ENCODE measurements at places on chromosomes 1 and 21. TPM values are rescaled to one million over a fixed set of nuclear protein-coding genes. Genes with fewer than 3 reads are reported as not detected.

DNA sequence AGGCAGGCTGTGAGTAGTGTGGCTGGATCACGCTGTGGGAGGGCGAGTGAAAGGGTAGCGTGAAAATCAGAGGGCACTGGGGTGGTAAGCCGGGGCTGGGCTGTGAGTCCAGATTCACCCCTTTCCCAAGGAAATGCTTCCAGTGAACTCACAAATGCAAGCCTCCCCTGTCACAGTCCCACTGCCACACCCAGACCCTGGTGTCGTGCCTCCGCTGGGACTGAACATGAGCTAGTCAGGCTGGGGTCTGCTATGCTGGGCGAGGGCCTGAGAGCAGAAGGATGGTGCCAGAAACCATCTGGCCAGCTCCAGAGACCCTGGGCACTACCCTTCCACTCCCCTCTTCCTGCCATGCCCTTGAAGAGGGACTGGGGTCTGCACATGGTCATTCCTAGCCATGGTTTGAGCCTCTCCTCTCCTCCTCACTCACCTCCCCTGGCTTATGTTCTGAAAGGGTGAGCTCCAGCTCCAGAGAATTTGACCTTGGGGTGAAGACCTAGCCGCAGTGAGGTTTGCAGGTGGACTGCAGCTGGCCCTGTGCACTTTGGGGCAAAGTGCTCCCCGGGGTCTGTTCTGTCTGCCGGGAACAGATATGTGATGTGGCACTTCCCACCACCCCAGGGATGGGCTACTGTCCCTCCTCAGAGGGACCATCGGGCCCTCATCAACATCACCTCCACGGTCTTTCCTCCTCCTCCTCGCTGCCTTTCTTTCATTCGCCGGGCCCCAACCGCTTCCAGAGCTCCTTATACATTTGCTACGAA, 365.6 kb downstream of the RPS6KC1 start:
- H3K36me3 ChIP-seq, result no peaks in the 10 kb centered on the region
- H3K27me3 ChIP-seq, result no peaks in the 10 kb centered on the region
- no peaks in the 10 kb centered on the region for H3K4me1 ChIP-seq

- no peak overlapping the region for H3K4me3 ChIP-seq
- H3K27me3 ChIP-seq, result no peaks in the 10 kb centered on the region
- DNase-seq, result no peak
- no peak overlapping the region for H3K27ac ChIP-seq
Observed at GRCh38 chr1:228364068-228364705, 42.4 kb downstream of the TRIM11 start.

- H3K36me3 ChIP-seq, result no peaks in the 10 kb centered on the region
- no peak overlapping the region for H3K4me3 ChIP-seq
- no peak for DNase-seq
Observed at GRCh38 chr1:160942926-160943325, 11.7 kb downstream of the ITLN2 start.

DNA sequence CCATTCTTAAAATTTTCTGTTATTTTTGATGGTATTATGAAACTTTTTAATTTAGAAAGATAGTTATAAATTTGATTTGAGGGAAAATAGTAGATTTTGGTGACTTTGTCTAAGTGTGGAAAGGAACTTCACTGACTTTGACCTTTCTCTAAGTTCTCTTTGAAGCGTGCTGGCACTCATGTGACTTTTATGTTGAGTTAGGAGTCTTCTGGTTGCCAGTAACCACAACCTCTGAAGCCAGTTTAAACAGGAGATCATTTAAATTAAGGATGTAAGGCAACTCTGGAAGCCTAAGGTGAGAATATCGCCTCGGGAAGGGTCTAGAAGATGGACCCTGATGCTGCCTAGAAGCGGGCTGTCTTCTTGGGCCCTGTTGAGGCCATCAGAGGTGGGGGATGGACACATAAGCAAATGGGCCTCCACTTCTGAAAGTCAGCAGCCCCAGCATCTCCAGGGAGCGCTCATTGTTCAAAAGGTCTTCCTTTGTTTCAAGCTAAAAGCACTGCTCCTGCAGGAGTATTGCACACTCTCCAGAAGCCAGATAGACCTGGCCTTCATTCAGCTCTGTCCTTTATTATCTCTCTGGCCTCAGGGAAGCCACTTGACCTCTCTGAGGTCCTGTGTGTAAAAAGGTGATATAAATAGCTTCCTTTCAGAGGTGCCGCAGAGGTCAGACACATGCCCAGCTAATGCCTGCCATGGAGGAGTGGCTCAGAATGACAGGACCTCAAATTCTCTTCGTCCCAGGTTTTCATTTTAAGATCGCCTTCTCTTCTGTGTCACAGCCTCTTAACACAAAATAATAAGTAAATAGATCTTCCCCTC, 5.1 kb upstream of the RCAN1 start:
- H3K27ac ChIP-seq, result no peak overlapping the region
- H3K36me3 ChIP-seq, result no peaks in the 10 kb centered on the region
- DNase-seq, result no peak
- peaks cover 15% of the 10 kb centered on the region for H3K27me3 ChIP-seq
- no peak overlapping the region for H3K4me3 ChIP-seq
- peaks cover 4% of the 10 kb centered on the region for H3K4me1 ChIP-seq

DNA sequence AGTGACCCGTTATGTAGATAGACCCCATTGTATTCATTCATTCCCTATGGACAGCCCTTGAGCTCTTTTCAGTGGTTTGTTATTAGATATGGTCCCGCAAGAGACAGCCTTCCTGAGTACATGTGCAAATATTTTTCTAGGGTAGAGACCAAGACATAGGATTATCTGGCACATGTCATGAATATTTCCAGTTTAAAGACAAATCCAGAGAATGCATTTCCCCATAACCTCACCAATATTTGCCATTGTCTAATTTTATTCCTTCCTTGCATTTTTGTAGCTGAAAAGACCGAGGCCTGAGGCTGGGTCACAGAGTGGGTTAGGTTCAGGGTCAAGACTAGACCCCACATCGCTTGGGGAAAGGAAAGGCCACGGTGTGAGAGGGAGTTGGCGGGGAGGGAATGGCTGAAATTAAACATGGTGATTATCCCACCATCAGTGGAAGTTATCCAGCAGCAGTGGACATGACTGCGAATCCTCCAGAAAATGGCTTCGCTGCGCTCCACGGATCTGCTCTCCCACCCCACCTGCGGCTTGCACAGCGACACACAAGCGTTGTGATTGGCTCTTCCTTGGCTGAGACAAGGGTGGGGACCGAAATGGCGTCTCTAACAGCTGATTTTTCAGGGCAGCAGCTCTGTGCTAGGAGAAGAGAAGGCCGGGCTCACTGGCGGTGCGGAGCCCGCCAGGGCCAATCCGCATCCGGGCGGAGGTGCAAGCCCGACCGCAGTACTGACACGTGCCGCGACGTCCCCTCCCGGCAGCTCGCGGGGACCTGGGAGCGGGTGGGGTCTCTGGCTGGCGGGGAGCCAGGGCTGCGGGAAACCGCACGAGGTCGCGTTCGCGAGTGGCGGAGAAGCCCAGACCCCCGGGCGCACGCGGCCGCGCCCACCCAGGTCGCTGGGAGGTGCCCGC, 16.1 kb upstream of the STMN1 start:
- peaks cover 18% of the 10 kb centered on the region for H3K4me1 ChIP-seq
- no peak overlapping the region for H3K27ac ChIP-seq
- no peaks in the 10 kb centered on the region for H3K36me3 ChIP-seq
- peak; percentile 33 for DNase-seq
- peak overlapping the region; percentile 57 for H3K4me3 ChIP-seq

GRCh38 chr1:24963099-24963872, 33.2 kb upstream of the RUNX3 start:
- no peak overlapping the region for H3K27ac ChIP-seq
- no peak overlapping the region for H3K4me3 ChIP-seq
- no peak for DNase-seq
- H3K36me3 ChIP-seq, result no peaks in the 10 kb centered on the region
- peaks cover 36% of the 10 kb centered on the region for H3K4me1 ChIP-seq
- peaks cover 3% of the 10 kb centered on the region for H3K27me3 ChIP-seq

DNA sequence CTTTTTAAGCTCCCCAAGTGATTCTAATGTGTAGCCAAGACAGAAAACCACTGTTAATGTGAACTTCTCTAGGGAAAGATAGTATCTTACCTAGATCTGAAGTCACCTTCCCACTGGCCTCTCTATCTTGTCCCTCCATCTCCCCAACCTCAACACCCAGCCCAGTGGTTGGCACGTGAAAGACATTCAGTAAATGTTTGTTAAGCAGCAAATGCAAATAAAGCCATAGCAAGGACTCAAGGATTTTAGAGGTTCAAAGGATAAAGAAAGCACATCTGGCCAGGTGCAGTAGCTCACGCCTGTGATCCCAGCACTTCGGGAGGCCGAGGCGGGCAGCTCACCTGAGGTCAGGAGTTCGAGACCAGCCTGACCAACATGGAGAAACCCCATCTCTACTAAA, 9.8 kb downstream of the CLCC1 start:
- H3K27ac ChIP-seq, result no peak overlapping the region
- no peak for DNase-seq
- H3K36me3 ChIP-seq, result no peaks in the 10 kb centered on the region
- no peaks in the 10 kb centered on the region for H3K27me3 ChIP-seq
- H3K4me3 ChIP-seq, result no peak overlapping the region
- H3K4me1 ChIP-seq, result no peaks in the 10 kb centered on the region

TTC39A gene
- total RNA-seq, result 1.4 TPM

DNA sequence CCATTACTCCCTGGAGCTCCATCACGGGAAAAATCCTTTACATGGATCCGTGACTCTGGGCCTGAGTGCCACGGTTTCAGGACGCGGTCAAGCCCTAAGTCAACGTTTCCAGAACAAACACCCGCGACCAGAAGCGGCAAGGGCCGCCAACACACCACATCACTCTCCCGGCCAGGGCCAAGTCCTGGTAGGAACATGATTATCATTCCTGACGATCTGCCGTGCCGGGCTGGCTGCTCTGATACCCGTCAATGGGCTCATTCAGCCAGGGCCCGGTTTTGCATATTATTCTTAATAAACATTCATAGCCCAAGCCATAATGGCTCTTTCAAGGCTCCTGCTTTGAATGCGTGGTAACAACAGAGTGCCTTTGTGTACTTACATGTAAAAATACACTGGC, 44.6 kb upstream of the SIM2 start:
- peaks cover 6% of the 10 kb centered on the region for H3K27me3 ChIP-seq
- H3K4me3 ChIP-seq, result no peak overlapping the region
- H3K4me1 ChIP-seq, result no peaks in the 10 kb centered on the region
- no peak overlapping the region for H3K27ac ChIP-seq

TMPRSS15 gene
- not detected for total RNA-seq

CACNA1S gene
- total RNA-seq, result not detected

DNA sequence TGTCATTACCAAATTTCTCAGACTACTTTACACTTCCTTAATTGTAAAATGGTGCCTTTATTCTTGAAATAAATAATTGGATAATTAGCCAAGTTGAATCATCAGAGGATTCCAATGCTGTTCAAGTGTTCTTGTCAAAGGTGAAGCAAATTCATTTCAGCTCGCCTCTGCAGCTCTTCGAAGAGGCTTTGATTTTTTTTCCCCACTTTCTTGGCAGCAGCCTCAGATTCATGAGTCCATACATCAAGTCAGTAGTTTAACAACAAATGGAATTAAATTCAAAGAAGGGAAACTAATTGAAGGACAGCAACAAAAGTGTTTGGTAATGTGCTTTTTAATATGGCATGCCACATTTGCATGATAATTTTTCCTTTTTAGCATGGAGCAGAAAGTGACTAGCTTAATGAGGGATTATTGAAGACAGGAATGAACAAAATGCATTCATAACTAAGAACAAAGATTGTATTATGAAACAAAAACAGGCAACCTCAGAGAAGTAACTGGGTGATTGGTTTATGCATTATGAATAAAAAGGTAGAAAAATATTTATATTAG, 239.0 kb downstream of the USH2A start:
- H3K4me3 ChIP-seq, result no peak overlapping the region
- H3K4me1 ChIP-seq, result peaks cover 10% of the 10 kb centered on the region
- H3K27ac ChIP-seq, result no peak overlapping the region

FAM177B gene
- total RNA-seq, result not detected

MYCL gene
- 3.3 TPM for total RNA-seq

CCDC27 gene
- total RNA-seq, result not detected
